Gastroesophageal sphincter (tissue), 4 donors: ENCODE measurements at places on chromosomes 7 and 10. TPM values are rescaled to one million over a fixed set of nuclear protein-coding genes. Genes with fewer than 3 reads are reported as not detected.

Gene CPA5
- total RNA-seq: not detected

Gene SLIT1
- 0.13 TPM for total RNA-seq

Gene TMEM248
- total RNA-seq: 111 TPM

Gene ETV1
- total RNA-seq: 10.3 TPM
